SW 1271 (cell line): ENCODE measurements at places on chromosomes 4 and X.

DNA sequence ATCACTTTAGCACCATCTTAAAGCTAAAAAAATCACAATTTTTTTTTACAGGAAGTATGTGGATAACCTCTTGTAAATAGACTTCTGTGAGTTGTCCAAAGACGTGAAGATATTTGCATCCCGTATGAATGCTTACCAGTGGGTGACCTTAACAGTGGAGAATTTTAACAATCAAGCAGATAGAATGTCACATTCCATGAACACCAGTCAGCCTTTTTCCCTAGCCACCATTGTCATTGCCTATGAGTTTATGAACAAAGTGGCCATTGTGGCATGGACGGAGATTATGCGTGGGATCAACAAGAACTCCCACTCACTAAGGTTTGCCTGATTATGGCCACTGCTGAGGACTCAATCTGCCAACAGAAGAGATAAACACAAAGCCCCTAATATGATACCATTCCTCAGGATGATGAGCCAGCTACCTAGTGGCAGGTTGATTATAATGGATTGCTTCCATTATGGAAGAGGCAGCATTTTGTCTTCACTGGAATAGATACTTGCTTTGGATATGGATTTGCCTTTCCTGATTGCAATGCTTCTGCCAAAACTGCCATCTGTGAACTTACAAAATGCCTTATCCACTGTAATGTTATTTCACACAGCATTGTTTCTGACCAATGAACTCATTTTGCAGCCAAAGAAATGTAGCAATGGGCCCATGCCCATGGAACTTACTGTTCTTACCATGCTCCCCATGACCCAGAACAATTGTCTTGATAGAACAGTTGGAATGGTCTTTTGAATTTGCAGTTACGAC lies 830.9 kb upstream of the NDST4 start:
- no peak for DNase-seq

- DNase-seq: no peak
These were observed 179.3 kb upstream of the MBNL3 start for GRCh38 chrX:132668178-132668577.

DNA sequence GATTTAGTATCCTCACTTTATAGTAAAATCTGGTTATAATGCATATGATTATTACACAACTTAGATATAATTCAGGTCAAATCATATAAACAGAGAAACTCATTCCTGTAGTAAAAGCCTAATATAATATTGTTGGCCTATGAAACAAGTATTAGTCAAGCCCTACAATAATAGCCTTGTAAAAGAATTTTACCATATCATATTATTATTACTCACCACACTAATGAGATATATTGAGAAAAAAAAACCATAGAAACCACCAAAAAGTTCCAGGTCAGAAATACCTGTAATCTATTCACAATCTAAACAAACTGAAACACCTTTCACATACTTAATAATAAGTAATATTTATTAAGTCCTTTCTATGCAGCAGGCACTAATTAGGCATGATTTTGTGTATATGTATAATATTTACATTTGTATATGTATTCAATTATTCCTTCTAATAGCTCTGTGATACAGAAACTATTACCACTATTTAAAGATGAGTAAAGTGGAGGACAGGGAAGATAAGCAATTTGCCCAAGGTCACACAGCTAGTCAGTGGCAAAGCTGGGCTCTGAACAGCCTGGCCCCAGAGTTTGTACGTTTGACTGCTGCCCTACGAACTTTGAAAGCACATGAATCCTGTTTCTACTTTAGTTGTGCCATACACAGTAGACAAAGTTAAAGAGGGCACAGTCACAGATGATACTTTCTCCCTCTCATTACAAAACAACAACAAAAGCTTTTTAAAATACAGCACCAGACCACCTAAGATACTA lies 9.0 kb downstream of the ZNF827 start:
- DNase-seq: no peak

- no peak for DNase-seq
These were observed 32.2 kb downstream of the CCNI start for GRCh38 chr4:77043507-77044136.
